ENCODE measurements at places on chromosomes 7 and 10. TPM values are rescaled to one million over a fixed set of nuclear protein-coding genes. Genes with fewer than 3 reads are reported as not detected.

The METTL27 gene
- total RNA-seq = 6.1 TPM

The SYT15 gene
- total RNA-seq = 0.77 TPM

The TMEM139 gene
- total RNA-seq = 0.23 TPM

The MCM10 gene
- 7.0 TPM for total RNA-seq

DNA sequence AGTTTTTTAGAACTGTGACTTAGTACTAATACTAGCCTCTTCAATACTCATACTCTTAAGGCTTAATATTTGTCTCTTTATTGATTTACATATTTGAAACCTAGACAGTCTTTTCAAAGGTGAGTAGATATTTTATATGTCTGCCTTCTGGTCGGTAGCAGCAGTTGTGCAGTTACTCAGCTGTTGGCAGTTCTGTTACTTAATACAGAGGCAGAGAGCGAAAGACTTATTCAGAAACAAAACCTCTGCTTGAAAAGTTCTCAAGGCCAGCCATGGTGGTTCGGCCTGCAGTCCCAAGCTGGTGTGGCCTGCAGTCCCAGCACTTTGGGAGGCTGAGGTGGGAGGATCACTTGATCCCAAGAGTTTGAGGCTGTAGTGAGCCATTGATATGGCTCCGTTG is 84.2 kb downstream of the AUTS2 start:
- no peak for DNase-seq
- no peak overlapping the region for H3K27ac ChIP-seq
- H3K4me1 ChIP-seq = peaks cover 24% of the 10 kb centered on the region
- H3K4me3 ChIP-seq = no peak overlapping the region
- no peaks in the 10 kb centered on the region for H3K36me3 ChIP-seq
- peaks cover 2% of the 10 kb centered on the region for H3K27me3 ChIP-seq

DNA sequence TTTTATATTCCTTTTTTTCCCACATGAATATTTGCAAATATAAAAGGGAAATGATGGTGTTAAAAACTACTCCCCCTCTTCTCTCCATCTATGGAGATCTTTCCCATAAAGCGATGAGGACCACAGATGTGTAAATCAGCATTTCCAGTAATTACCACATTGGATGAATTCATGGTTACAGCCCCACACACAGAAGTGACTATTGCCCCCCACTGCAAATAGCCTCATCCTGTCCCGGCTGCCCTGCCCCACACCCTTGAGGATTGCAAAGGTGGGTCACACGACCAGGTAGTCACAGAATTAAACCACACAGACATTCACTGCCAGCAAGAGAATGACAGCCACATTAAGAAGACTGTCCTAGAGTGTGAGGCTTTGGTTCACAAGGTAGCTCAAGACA is 145.1 kb downstream of the DOCK4 start:
- peaks cover 33% of the 10 kb centered on the region for H3K4me1 ChIP-seq
- no peak for DNase-seq
- H3K36me3 ChIP-seq = peaks cover 11% of the 10 kb centered on the region
- no peaks in the 10 kb centered on the region for H3K27me3 ChIP-seq
